Left lobe of liver (tissue), 2 donors: ENCODE measurements at places on chromosomes 2 and 18. TPM values are rescaled to one million over a fixed set of nuclear protein-coding genes. Genes with fewer than 3 reads are reported as not detected.

DNA sequence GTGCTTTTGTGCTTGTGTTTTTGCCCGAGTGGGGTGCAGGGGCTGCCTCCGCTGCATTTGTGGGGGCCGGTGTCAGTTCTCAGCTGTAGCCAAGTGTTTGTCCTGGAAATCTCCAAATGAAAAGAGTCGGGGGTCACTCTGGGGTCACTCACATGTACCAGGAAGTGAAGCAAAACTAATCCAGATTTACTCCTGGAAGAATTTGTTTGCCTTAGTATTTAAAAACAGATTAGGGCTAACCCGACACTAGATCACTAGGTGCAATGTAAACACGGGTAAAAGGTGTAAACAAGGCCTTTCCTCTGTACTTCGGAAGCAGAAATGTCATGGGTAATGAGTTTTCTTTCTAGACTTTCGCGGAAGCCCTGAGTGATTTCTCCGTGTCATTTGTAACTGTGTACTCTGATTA is 50.3 kb downstream of the GBX2 start:
- DNase-seq = no peak

DNA sequence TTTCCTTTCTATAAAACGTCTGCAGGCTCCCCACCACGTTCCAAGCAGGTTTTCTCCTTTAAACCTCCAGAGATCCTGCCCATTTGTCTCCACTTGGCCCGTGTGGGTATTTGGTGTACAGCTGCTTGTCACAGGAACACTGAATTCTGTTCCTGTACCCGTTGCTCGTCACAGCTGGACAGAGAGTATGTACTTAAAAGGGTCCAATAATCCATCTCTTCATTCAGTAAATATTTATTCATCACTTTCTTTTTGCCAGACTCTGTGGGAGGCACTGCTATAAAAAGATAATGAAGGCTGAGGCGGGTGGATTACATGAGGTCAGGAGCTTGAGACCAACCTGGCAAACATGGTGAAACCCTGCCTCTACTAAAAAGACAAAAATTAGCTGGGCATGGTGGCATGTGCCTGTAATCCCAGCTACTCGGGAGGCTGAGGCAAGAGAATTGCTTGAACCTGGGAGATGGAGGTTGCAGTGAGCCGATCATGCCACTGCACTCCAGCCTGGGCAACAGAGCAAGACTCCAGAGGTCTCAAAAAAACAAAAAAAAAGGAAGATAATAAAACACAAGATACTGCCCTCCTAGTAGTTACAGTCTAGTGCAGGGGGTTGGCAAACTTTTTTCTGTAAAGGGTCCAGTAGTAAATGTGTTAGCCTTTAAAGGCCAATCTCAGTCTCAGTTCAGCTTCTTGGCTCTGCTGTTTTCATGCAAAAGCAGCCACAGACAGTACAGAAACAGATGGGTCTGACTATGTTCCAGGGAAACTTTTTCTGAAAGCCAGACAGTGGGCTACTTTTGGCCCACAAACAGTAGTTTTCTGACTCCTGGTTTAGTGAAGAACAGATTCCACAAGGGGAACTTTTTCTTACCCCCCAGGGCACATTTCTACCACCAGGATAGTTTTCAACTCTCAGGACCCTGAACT is 309.9 kb upstream of the RAB12 start:
- DNase-seq = peak; percentile 84

GATA6 gene
- total RNA-seq = 11.7 TPM

GRCh38 chr2:25362434-25363145 is 20.9 kb upstream of the DNMT3A start:
- DNase-seq = no peak

DNA sequence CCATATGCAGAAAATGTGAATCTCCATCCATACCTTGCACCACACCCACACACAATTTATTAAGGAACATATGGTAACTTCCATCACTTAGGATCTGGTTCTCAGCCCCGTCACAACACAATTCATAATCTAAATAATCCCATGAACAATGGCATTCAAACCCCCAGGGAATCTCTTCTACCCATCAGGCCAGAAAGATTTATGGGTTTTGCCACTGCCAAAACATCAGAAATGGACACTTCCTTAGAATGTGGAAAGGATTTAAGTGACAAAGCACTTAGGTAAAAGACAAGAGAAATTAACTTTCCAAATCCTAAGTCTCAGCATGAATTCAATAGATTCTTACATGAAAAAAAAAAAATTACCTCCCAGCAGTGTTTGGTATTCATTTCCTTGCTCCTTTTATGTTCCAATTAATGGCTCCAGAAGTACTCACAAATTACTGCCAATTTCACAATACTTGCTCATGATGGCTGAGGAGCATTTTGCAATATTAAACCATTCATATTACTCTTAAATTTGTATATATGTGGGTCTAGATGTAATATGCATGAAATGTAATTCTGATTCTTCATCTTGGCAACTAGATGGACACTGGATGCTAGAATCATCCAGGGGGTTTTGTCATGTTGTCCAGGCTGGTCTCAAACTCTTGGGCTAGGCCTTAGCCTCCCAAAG is 56.5 kb upstream of the TMEM247 start:
- no peak for DNase-seq

DNA sequence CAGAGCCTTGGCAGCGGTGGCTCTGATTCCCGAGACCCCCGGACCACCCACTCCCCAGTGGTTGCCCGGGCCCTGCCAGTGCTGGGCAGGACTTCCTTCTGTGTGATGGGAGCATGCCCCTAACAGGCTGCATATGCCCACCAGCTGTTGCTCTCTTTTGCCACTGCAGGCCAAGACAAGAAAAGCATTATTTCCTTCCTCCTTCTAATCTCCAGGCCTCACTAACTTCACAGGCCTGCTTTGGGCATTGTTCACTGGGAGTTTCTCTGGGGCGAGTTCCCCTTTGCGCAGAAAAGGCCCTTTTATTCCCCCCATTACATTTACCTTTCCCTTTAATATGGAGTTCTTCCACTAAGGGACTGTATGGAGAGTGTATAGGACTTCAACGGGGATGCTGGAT is 249.1 kb upstream of the SIX2 start:
- no peak for DNase-seq

GRCh38 chr2:229267080-229267479 is 4.0 kb downstream of the PID1 start:
- no peak for DNase-seq

DNA sequence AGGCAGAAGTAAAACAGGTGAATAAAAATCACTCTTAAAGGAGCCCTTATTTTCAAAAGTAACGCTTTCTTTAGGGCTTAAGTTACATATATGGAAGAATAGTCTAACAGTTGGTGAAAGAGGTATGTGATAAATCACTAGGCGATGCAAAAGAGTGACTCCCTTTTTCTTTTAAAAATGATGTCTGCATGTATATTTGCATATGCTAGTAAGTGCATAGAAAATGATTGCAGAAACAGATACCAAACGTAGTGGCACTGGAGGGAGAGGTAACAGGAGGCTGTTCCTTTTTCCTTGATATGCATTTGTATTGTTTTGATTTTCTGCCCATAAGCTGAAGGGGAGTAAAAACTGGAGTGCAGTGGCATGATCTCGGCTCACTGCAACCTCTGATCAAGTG is 158.3 kb downstream of the PRPF40A start:
- DNase-seq = no peak

GALR1 gene
- total RNA-seq = not detected

FRZB gene
- total RNA-seq = 0.28 TPM

DNA sequence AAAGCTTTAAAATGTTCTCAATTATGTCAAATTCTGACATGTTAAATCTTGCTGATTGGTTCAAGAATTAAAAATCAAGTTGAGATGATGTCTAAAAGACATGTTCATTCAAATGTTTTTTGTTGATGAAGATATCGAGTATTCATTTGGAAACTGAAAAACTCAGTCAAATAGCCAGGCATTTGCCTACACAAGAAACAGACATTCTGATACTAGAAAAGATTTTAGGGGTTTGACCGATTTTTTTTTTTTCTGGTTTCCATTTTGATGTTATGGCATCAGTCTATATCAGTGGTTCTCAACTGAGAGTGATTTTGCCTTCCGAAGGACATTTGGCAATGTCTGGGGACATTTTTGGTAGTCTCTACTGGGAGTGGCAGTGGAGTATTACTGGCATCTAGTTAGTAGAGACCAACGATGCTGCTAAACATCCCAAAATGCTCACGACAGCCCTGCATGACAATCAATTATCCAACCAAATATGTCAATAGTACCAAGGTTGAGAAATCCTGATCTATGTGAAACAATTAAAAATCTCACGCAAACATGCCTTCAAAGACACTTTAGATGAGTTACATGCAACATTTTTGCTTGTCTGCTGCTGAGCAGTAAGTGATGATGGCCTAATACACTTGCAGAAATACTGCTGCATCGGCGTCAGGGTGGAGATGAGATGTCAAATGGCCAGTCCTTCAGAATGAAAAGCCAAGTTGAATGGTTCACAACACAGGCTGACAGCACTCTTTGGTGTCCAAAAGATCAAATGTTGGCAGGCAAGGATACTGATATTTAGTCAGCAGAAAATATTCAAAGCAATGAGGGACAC is 12.5 kb downstream of the RASGRP3 start:
- DNase-seq = no peak

- DNase-seq = no peak
Observed at GRCh38 chr2:21804151-21804550, 680.4 kb downstream of the TDRD15 start.

GRCh38 chr2:159206736-159207380 is 79.6 kb downstream of the WDSUB1 start:
- DNase-seq = no peak

CACNB4 gene
- total RNA-seq = 0.20 TPM

ASPRV1 gene
- 0.78 TPM for total RNA-seq

- DNase-seq = no peak
Observed at GRCh38 chr2:146321175-146321574, 1523.7 kb upstream of the ACVR2A start.

- no peak for DNase-seq
Observed at GRCh38 chr2:226358688-226359087, 440.9 kb downstream of the IRS1 start.

DNA sequence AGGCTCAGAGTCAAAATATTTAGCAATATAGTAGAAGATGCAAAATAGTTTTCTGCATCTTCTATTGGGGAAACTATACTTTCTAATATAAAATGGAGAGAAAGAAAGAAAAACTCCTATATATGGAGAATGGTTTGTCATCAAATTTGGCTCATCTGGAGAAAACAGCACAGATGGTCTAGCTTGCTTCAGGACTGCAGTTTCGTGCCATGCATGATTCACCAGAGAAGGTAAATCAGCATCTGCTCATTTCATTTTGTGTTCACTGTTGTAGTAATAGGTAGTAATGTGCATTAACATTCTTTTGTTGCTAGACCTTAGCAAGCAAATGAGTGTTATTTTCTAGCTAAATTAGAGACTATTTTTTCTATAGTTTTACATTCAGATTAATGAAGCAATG is 179.0 kb downstream of the ASXL3 start:
- DNase-seq = no peak

GRCh38 chr2:222470802-222471468 is 46.6 kb downstream of the SGPP2 start:
- no peak for DNase-seq

- DNase-seq = no peak
Observed at GRCh38 chr18:36132756-36133155, 3.1 kb downstream of the ELP2 start.

DNA sequence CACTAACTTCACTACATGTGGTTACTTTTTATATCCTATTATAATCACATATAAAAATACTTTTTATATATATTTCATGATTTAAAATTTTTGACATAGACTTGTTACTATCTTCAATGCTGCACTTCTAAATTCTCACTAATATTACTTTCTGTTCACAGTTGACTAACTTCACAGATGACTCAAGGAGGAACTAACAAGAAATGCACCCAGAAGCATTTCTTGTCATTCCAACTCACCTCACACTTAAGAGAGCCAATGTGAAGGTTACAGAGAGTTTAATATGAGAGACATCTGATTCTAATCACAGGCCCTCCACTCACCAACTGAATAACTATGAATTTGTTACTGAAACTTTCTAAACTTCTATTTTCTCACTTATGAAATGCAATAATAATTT is 399.8 kb upstream of the SLC8A1 start:
- DNase-seq = no peak

DNA sequence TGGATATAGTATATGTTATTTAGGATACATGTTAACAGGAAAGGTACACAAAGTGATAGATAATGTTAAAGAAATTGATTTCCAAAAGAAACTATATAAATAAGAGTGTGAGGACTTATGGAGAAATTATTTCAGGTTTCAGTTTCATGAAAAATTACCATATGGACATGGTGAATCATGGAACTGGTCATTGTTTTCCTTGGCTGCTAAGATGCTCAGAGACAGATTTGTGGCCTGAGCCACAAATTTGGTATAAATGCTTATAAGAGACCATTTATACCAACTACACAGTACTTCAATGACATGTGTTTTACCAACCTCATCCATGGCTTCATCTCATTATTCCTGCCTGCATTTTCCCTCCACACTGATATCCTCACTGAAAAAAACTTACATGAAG is 188.1 kb downstream of the FMNL2 start:
- no peak for DNase-seq

DNA sequence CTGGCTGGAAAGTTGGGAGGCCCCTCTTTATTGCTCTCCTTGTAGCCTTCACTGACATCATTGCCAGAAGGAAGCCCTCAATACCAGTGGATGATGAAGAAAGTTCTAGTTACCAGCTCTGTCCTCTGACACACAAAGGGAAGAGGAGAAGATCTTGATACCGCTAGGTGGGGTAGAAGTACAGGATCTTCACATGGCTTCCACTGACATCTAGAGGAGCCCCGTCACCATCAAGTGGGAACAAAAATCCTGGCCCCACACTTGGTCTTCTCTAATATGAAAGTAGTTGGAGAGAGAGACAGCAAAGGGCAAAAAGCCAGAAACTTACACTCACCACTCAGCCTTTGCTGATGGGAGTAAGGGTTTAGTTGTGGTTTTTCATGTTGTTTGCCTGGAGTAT is 12.4 kb downstream of the XIRP2 start:
- no peak for DNase-seq
